ENCODE measurements at places on chromosomes 2 and 18.
A peak's percentile ranks its signal among the peaks of the same experiment; 100 is the strongest.

DNA sequence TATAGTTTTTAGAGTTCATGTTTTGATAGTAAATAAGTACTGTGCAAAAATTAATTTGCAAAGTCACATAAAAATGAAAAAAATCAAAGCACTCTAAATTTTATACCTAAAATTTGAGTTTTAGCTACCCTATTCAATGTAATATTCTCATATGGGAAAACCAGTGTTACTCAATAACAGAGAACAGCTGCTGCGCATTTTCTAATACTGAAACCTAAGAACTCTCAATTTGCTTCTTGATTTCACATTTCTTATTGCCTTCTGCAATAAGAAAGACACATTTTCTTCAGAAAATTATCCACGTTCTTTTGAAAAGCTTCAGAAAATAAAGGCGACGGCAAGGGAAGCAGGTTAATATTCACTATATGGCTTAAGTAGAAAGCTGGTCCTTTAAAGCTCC, 199.1 kb upstream of the CCDC150 start:
- DNase-seq: no peak

- DNase-seq: no peak
Measured at GRCh38 chr2:39660612-39661236, 5.0 kb upstream of the TMEM178A start.

DNA sequence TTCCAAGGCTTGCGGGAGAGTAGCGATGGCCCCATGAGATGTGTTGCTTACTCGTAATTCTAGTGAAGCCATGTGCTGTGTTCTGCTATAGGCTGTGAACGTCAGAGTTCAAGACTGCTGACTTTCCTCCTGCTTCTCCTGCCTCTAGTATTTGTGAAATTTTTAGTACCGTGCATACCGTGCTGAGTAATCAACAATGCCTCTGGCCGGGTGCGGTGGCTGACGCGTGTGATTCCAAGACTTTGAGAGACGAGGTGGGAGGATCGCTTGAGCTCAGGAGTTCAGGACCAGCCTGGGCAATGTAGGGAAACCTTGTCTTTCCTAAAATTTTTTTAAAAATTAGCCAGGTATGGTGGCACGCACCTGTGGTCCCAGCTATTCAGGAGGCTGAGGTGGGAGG, 59.9 kb upstream of the B3GNT7 start:
- no peak for DNase-seq

DNA sequence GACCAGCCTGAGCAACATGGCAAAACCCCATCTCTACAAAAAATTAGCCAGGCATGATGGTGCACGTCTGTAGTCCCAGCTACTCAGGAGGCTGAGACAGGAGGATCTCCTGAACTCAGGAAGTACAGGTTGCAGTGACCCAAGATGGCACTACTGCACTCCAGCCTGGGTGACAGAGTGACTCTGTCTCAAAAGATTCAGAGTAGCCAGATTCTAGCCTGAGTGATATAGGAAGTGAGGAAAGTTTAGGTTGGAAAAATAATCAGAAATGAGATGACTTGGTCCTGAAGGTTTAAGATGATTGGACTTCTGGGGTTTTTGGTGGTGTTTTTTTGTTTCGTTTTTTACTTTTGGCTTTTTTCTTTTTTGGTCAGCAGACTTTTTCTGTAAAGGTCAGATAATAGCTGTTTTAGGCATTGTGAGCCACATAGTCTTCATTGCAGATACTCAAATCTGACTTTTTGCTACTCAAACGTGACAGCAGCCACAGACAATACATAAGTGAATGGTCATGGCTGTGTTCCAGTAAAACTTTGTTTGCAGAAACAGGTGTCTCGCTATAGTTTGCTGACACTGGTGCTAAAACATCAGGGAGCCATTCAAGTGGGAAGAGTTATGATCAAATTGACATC, 104.1 kb upstream of the UBXN4 start:
- no peak for DNase-seq

DNA sequence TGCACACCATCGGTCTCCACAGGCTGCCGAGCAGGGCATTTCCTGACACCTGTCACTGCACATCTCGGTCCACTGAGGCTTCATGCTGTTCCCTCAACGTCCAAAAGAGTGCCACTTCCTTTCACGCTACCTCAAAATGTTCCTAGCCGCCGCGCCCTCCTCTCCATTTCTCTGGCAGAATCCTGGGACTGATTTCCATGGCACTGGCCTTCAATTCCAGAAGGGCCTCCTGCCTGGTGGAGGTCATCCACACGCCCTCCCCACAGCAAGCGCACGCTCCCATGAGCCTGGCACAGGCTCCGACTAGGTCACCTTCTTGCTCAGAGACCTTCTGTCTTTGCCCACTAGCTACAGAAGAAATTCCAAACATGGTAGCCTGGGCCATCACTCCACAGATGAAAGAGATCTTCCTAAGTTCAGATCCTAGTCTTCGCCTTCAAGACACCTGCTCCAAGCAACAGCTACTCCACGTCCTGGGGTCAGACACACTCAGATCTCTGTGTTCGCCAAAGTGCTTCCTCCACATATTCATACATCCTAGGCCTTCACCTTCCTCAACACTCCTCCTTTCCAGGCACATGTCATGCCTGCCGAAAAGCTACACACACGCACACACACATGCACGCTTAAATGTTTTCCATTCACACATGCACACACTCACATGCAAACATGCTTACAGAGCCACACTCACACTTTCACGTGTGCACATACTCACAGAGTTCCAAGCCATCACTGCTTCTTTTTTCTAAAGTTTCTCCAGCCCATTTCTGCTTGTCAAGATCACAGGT, 94.0 kb downstream of the PXDN start:
- DNase-seq: no peak

GRCh38 chr2:240928476-240929363, 22.6 kb downstream of the CROCC2 start:
- DNase-seq: peak; percentile 3

- DNase-seq: no peak
Measured at GRCh38 chr2:203823173-203823572, 44.4 kb upstream of the CTLA4 start.

- DNase-seq: no peak
Measured at GRCh38 chr2:66242099-66242789, 192.7 kb upstream of the MEIS1 start.
